ENCODE measurements at places on chromosomes 13 and 19.

- DNase-seq, result no peak
These were observed at the start of gene NANOS3 for GRCh38 chr19:13876834-13877233. TSS of gene NANOS3 (plus strand) at chr19:13877134. CDS start at chr19:13877249, 115 bp downstream.

- DNase-seq, result peak; percentile 72
These were observed 20.0 kb downstream of the TICAM1 start for GRCh38 chr19:4811328-4812131.

DNA sequence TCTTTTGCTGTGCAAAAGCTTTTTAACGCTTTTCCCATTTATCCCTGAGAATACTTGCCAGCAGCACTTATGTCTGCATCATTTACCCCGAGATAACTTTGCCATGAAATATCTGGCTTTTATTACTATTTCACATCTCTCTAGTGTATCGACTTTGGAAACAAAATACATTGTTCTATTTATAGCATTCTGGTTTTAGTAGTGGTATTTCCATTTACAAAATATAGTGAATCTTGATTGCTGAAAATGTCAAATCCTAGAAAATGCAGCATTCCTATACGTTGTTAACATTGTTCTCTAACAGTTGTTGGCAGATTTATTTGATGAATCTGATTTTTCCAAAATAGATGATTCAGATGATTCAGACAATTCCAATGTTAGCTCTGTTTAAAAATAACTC lies 189.3 kb upstream of the SPRY2 start:
- DNase-seq, result no peak

DNA sequence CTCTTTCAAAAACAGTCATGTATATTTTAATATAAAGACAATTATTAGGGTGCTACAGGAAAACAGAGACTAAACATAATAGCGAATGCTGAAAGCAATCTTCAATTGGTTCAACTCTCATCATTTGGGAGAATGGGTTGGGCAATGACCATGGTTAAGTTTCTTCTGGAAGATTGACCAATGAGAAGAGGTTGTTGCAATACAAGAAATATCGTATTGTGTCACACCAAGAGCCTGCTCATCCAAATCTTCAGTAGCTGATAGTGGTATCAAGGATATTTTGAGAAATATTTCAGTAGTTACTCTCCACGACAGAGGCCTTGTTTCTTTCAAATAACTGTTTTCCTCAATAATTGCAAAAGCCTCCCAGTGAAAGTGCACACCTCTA lies 83.0 kb upstream of the FNDC3A start:
- DNase-seq, result no peak

- DNase-seq, result peak; percentile 65
These were observed 547.0 kb upstream of the SLITRK5 start for GRCh38 chr13:87123987-87124784.

DNA sequence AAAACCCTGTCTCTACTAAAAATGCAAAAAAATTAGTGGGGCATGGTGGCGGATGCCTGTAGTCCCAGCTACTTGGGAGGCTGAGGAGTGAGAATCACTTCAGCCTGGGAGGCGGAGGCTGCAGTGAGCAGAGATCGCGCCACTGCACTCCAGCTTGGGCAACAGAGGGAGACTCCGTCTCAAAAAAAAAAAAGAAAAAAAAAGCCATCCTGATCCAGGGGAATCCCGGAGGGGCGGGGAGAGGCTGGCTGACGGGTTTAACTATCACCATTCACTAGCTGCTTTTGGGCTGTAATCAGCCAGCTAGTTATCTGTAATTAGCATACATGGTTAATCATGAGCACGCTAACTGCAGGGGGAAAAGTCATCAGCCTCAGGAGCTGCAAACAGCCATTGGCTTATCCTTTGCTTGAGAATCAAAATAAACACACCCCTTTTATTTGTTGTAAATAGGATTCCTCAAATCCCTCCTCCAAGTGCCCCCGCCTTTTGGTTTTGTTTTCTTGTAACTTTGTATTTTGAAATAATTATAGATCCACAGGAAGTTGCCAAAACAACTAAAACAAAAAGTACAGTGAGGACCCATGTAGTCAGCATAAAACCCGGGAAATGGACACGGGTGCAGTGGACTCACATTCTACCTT lies 9.6 kb downstream of the FSD1 start:
- no peak for DNase-seq

DNA sequence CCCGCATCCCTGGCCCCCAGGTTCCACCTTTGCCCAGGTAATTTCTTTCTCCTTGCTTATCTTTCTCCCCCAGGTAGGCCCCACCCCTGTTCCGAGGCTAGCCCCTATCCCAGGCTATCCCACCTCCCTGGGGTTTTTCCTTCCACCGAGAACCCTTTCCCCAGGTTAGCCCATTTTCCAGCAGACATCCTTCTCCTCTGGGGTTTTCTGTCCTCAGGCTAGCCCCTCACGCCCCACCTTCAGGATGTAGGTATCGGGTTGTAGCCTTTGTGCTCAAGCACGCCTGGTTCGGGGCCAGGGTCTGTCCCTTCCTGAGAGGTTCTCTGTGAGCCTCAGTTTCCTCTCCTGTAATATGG lies 837 bp downstream of the FSD1 start:
- no peak for DNase-seq

- DNase-seq, result no peak
These were observed 495.9 kb downstream of the GPC5 start for GRCh38 chr13:91894316-91894715.

DNA sequence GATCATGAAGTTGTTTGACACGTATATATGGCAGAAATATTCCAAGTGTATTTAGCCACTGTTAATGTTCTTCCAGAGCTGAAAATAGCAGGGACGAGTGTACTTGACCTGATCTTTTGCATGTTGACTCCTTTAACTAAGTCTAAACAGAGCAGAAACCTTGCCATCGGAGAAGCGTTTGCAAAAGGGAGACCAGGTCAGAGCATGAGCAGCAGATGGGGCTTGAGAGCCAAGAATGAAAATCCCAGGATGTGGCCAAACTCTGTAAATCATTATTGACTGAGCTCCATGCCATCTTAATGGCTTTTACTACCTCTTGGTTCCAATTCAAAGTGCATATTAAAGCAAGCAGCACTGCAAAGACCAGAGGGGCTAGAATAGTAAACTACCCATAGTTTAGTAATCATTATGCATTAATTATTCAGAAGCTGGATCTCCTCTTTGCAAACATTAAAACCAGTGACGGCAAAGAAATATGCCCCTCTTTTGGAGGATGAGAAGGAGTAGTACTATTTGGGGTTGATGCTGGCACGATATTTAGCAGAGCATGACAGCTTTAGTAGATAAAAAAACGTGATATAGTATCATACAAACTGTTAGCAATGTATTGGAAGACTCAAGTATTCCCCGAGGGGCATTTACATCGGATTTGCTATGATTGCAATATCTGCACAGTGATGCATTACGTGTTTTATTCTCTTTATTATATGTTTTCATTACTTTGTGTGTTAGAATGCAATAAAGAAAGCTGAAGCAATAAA lies 55.7 kb downstream of the FAM216B start:
- peak; percentile 61 for DNase-seq

GRCh38 chr19:6979399-6979798 lies 41.8 kb downstream of the MBD3L2B start:
- no peak for DNase-seq

DNA sequence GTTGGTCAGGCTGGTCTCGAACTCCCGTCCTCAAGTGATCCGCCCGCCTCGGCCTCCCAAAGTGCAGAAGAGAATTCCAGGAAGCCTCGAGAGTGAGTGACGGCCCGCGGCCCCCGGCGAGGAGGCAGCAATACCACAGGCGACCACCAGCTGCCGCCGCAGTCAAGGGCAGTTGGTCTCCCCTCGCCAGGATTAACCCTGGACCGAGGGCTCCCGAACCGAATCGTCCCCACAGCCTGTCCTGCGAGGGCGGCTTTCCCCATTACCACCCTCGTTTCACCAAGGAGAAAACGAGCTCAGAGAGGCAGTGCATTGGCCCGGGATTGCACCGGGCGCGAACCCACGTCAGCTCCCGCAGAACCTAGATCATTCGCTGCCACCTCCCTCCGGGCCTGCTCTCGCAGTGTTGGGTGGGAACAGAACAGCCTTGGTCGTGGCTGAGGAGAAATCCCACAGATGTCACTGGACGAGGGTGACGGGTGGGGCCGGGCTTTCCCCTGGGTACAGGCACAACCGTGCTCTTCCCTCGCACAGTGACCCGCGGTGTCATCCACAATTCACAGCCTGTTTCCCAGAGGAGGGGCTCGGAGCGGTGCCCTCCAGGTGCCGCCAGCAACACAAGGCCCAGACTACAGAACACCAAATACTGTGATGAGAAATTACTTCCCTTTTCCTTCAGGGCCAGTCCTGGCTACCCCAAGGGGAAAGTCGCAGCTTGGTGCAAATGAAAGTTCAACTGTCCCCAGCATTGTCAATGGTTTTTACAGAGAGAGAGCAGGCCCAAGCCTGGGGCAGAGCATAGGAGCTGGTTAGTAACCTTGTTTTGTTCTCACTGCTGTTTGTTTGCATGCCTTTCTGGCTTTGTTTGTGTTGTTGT lies 24.8 kb downstream of the C2CD4C start:
- DNase-seq, result no peak

DNA sequence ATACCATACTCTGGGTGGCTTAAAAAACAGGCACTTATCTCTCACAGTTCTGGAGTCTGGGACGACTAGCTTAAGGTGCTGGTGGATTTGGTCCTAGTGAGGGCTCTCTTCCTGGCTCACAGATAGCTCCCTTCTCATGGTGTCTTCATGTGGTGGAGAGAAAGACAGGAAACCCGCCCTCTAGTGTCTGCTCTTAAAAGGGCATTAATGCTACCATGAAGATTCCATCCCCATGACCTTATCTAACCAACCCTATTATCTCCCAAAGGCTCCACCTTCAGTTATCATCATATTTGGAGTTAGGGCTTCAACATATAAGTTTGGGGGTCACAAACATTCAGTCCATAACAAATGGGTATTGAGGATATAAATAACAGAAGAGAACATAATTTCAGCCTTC lies 139.4 kb downstream of the HS6ST3 start:
- DNase-seq, result peak; percentile 81

GRCh38 chr13:40311356-40312101 lies 354.9 kb downstream of the FOXO1 start:
- no peak for DNase-seq

- DNase-seq, result no peak
These were observed 5.2 kb downstream of the TMEM255B start for GRCh38 chr13:113763961-113764792.

- DNase-seq, result peak; percentile 54
These were observed 10.2 kb downstream of the ANGPTL4 start for GRCh38 chr19:8373867-8374813.

DNA sequence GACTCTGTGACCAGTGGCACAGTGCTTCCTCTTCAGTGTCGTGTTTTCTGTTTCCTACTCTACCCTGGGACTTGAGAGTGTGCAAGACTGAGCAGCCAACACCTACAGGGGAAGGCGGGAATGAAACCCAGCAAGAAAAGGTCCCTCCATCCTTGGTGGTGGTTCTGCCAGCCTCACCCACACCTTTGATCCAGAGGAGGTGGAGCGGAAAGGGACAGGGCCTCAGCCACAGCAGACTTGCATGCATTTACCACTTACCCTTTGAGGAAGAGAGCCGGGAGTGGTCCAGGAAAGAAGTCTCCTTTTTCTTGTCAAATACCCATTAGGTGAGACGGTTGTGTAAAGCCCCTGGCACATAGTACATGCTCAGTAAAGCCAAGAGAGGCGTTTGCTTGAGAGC lies 164.8 kb upstream of the ZNF536 start:
- no peak for DNase-seq

DNA sequence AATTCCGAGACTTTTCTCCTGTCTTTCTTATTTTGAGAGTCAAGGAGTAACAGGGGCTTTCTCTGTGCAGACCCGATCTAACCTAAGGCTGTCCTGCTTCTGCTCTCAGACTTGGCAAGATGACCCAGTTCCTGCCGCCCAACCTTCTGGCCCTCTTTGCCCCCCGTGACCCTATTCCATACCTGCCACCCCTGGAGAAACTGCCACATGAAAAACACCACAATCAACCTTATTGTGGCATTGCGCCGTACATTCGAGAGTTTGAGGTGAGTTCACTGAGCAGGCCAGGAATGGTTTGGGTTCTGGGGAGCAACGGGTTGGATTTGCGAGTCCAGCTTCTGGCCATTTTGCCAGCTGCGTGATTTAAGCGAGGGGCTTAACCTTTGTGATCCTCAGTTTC lies 1.0 kb downstream of the SNRNP70 start:
- no peak for DNase-seq

DNA sequence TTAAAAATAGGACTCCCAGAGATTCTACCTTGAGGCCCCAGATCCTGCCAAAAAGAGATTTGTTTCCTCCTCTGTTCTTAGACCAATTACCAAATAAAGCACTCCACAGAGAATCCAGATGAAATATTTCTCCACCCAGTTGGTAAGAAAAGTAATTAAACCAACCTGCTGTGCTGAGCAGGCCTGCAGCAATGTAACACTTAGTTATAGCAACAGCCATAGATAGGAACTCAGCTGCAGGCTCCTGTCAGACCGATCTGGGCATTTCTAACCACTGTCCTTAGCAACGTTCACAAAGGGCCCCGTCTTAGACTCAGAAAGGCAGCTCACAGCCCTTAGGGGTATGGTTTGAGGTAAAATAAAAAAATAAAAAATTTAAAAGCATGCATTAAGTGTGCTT lies 271.1 kb downstream of the KCNRG start:
- DNase-seq, result no peak

DNA sequence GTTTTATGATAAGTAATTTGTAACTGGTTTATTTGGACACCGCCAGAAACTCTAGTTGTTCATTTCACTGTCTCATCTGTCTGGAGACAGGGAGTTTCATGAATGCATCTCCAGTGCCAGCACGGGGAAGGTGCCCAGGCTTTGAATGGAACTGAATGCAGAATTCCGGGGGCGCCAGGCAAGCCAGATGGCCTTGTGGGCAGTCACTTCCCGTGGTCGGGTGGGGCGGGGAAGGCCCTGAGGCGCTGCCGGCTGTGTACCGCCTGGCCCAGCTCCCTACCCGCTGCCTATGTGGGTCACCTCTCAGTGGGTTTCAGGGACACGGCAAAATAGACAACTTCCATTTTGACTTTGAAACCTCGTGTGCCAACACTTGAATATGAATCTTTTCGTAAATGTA lies 28.8 kb upstream of the MCF2L start:
- DNase-seq, result no peak

DNA sequence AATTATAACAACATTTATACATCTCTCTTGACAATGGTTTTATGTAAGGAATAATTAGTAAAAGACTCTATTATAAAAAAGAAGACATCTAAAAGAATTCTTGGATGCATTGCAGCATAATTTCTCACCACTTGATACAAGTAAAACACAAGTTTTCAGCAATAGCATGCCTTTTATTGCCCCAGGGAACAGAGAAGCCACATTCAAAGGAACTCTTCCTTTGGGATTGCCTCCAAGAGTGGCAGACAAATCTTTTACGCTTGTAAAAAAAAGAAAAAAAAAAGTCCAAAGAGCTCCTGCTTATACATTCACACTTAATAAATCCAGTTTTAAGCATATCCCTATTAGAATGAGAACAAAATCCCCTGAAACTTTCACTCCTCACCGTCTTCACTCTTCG lies 2357.8 kb upstream of the PCDH20 start:
- DNase-seq, result no peak

GRCh38 chr13:51704399-51705313 lies 99.3 kb downstream of the DHRS12 start:
- no peak for DNase-seq
